NCI-H226 (cell line): ENCODE measurements at places on chromosomes 11 and 22.
A peak's percentile ranks its signal among the peaks of the same experiment; 100 is the strongest.

DNA sequence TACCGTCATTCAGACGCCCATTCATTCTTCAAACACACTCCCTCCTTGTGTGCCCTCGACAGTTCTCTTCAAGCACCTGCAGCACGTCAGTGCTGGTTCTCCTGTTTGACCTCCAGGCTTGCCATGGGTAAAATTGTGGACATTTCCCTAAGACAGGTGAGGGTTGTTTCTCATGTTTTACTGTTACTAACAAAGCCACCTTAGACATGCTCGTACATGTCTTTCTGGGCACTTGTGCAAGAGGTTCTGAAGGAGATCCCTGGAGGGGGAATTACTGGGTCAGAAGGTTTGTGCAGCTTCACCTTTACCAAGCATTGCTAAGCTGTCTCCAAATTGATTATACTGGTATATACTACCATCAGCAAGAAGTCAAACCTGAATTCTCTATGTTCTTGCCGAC is 189.7 kb upstream of the TMEM45B start:
- no peak for DNase-seq

DNA sequence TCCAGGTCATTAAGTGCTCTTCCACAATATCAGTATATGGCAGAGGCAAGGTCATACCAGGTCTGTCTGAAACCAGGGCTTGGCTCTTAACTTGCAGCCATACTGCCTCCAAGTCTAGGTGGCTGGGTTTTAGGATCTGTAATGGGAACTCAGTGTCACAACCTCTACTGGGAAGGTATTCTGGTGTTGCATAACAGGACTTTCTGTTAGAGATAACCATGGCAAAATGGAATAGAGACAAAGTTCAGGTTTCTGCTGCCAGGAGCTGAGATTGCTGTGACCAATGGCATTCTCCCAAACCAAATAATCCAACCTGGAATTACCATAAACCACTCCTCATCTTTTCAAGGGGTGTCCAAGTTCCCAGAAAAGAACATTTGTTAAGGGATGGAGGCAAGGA is 6.8 kb upstream of the SAA1 start:
- no peak for DNase-seq

GRCh38 chr11:44112091-44112821 is 16.8 kb downstream of the EXT2 start:
- DNase-seq = no peak

DNA sequence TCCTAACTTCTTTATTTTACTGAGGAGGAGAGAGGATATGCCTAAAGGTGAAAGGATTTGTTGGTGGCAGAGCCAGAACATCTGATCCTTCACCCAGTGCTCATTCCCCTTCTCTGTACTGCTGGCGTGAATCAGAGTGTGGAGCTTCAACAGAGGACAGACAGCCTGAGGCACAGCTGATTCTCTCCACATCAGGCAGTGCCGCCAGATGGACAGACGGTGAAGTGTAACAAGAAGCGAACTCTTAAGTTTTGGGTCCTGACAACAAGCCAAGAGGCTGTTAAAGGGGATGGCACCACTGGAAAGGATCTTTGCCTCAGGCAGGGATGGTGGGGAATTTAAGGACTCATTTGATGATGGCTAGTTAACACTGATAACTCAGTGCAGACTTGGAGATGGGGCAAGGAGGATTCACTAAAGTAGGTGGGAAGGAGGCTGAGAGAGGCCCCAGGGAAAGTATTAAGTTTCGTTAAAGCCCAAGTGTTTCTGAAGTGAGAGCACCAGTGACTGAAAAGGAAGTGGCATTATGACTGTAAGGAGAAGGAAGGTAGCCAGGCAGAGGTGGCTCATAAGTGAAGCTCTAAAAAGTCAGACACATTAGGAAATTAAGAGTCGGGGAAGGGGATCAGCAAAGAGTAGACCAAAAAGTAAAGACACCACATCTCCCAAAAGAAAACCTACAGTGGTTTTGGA is 81.3 kb downstream of the CLPB start:
- no peak for DNase-seq

GRCh38 chr22:38657045-38657909 is 839 bp downstream of the CBY1 start:
- no peak for DNase-seq

- no peak for DNase-seq
Measured at GRCh38 chr11:32256466-32256865, 165.6 kb downstream of the RCN1 start.

- DNase-seq = no peak
Measured at GRCh38 chr22:24744638-24745037, 29.9 kb downstream of the PIWIL3 start.

GRCh38 chr11:117610045-117610444 is 187.0 kb downstream of the DSCAML1 start:
- DNase-seq = peak; percentile 9

- no peak for DNase-seq
Measured at GRCh38 chr11:45152740-45153595, 6.5 kb downstream of the PRDM11 start.

- no peak for DNase-seq
Measured at GRCh38 chr22:32204856-32205722, at the start of gene RFPL2. TSS of gene RFPL2 (minus strand) at chr22:32205073. CDS start at chr22:32202451, 2,622 bp downstream.
